CD8-positive, alpha-beta memory T cell (primary cell): ENCODE measurements at places on chromosomes 5 and 9. TPM values are rescaled to one million over a fixed set of nuclear protein-coding genes. Genes with fewer than 3 reads are reported as not detected.

POU5F2 gene
- total RNA-seq, result 0.49 TPM

DNA sequence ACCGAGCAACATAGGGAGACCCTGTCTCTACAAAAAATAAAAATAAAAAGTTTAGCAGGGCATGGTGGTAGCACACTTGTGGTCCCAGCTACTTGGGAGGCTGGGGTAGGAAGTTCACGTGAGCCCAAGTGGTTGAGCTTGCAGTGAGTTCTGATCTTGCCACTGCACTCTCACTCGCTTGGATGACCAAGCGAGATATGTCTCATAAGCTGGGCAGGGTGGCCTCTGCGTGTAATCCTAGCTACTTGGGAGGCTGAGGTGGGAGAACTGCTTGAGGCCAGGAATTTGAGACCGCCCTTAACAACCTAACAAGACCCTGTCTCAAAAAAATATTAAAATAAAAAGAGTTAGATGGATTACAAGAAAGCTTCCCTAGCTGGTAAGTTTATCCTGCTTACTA lies 32.5 kb downstream of the RASA1 start:
- no peak for DNase-seq

TMEM171 gene
- not detected for total RNA-seq

CTXN3 gene
- not detected for total RNA-seq
